Ureter (tissue), 1 donor: ENCODE measurements at places on chromosomes 4 and X.

DNA sequence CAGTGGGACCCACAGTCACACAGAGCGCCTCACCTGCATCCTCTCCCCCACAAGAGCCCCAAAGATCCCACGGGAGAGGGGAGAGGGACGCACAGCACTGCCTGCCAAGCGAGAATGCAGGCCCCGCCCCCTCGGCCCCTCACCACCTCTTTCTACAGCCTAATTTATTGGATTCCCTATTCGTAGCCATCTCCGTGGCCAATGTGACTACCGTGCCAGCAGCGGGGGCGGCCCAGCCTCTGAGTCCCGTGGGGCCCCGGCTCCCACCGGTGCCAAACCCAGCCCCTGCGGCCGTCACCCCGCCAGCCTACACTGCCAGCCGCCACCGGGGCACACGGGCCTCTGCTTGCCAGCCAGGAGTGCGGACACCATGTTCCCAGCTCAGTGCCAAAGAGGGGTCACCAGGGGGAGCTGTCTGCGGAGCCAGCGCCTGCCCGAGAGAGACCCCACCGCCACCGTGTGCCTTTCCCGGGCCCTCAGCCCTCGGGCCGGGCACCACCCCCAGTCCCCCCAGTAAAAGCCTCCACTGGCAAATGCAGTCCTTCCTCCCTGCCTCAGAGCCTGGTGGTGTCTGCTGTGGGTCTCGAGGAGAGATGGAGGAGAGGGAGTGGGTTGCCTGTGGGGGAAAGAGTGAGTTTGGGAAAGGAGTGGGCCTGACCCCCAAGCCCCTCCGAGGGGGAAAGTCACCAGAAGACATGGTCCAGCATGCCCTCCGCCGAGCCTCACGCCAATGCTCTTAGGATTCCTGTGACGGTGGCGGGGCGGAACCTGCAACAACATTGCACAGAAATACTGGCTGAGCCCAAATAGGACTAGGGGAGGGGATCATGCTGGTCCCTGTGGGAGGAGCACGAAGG lies 19.6 kb upstream of the PLXNB3 start:
- peak; percentile 52 for DNase-seq

GRCh38 chr4:45453258-45453853 lies 670.5 kb downstream of the GABRG1 start:
- no peak for DNase-seq

DNA sequence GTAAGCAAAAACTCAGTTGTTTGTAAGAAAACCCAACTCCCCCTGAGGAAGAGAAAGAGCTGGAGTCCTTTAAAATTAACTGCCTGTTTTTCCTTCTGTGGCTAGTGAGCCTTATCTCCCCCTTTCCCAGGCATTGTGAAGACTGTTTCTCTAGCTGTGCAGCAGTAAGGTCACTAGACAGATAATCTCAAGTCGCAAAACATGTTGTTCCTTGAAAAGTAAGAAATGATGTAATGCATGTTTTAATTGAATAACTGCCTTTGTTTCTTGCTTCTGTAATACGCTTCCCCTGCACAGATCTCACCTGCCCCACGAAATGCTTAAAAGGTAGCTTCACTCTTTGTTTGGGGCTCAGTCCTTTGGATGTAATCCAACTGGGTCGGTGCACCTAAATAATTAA lies 5.8 kb upstream of the GAGE12J start:
- no peak for DNase-seq

- DNase-seq: no peak
These were observed 850 bp upstream of the CXCL3 start for GRCh38 chr4:74039315-74039763.

DNA sequence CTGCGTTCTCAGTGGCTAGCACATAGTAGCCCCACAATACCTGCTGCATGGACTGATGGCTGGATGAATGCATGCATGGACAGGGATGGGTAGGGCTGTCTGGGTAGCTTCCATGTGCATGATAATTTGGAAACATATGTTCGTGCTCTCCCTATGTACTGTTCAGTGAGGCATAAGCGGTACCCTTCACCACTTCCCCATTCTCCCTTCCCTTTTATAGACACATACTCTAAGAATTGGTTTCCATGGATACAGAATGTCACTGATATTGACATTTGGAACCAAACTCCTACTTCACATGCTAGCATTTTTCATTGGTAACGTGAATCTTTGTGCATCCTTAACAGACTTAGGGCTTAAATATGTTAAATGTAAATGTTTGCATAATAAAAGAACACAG lies 20.4 kb downstream of the USP46 start:
- DNase-seq: no peak

DNA sequence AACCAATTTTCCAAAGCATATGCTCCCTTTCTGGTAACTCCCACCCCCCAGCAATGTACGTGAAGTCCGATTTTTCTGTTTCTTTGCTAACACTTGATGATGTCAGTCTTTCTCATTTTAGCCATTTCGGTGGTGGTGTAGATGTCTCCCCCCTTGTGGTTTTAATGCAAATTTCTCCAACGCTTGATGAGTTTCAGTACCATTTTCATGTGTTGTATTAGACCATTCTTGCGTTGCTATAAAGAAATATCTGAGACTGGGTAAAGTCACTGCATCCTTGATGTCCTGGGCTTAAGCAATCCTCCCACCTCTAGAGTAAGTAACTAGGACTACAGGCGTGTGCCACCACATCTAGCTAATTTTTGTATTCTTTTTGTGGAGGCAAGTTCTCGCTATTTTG lies 148.4 kb upstream of the VCX3A start:
- DNase-seq: no peak

GRCh38 chrX:65697211-65697641 lies 29.8 kb downstream of the MSN start:
- DNase-seq: no peak

- no peak for DNase-seq
These were observed 2.5 kb upstream of the USP27X start for GRCh38 chrX:49876750-49877149.

DNA sequence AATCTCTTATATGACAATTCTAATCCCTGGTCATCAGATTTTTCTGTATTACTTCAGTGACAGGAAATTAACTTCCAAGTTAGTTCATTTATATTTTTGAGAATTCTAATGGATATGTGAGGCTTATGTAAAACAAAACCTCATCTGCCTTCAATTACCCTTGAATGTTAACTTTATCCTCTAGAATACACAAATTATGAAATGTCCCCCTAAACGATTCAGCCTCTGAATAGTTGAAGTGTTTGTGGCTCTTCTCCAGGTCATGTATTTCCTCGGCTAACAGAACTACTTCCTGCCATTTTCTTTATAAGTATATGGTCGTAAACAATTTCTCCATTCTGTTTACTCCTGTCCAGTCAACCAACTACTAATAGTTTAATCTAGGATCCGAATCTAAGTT lies 401.3 kb downstream of the PCDH10 start:
- no peak for DNase-seq

GRCh38 chr4:161172396-161173026 lies 991.3 kb downstream of the FSTL5 start:
- DNase-seq: no peak

DNA sequence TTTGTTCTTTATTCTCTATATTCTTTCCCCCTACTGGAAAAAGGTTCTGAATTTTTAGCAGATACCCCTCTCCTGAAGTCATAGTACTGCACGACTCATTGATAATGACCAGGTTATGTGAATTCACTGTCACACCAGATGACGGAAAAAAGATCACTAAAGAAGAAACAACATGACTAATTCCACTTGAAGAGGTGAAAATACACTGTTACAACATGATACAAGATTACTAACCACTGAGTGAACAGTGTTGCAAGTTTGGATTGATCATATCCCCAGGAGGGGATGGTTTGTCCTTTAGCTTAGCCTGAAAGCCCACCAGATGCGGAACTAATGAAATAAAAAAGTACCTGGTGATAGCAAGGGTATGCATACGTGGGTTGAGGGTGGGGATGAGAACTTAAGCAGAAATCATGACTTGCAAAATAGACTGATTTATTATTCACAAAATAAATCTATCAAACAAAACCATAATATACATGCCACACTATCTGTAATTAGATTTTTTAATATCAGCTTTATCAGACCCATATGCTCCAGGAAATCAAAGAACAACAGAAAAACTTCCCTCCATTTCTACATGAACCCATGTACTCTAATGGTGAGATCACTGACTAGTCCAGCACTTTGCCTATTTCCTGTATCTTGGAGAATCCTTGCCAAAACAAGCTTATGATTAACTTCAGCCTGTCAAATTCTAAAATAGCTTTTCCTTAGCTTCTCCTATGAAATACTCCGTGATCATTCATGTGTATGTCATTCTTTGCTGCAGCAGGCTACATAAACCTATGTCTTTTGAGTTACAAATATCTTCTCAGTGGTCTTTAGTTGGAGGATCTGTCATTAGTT lies 257.4 kb upstream of the AGA start:
- no peak for DNase-seq

DNA sequence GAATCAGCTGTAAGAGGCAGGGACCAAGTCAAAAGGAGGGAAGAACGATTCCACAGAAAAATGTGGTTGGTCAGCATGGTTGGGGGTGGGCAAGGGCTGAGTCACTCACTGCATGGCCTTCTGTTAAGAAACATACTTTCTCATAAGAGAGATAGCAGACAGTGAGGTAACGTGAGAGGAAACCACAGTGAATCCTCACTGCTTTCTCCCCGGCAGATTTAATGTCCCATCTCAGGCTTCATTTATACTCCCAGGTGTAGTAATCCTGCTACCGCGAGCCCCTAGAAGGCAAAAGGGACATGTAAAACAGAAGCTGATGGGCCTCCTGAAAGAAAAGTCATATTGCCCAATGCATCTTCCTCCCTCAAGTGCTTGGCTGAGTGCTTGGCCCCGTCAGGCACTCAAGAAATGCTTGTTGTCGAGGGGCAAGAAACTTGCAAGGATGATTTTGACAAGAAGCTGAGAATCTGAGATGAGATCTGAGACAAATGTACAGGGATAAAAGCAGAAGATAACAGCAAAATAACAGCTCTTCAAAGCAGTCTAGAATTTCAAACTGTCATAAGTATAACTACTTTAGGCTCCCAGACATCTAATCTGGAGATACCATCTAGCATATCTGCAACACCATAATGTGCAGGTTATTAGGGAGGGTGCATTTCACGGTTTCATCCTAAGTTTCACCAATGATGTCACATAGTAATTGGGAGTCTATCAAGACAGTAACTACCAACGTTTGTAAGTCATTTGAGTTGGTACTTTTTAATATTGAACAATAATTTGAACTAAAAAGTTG lies 40.2 kb downstream of the SH3KBP1 start:
- DNase-seq: no peak

DNA sequence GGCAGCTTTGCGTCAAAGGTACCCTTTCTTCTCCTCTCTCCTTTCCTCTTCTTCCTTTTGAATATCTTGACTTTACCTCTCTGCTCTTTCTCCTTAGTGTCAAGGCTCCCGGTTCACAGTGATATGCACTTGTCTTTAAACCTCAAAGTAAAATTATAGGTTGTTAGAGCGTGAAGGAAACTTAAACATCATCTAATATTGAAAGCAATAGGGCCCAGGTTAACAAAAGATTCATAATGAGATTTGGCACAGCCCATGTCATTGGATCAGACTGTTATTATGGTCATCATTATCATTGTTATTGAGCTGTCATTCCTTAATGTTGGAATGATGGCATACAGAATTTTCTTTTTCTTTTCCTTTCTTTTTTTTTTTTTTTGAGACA lies 32.5 kb downstream of the FTHL17 start:
- DNase-seq: no peak

DNA sequence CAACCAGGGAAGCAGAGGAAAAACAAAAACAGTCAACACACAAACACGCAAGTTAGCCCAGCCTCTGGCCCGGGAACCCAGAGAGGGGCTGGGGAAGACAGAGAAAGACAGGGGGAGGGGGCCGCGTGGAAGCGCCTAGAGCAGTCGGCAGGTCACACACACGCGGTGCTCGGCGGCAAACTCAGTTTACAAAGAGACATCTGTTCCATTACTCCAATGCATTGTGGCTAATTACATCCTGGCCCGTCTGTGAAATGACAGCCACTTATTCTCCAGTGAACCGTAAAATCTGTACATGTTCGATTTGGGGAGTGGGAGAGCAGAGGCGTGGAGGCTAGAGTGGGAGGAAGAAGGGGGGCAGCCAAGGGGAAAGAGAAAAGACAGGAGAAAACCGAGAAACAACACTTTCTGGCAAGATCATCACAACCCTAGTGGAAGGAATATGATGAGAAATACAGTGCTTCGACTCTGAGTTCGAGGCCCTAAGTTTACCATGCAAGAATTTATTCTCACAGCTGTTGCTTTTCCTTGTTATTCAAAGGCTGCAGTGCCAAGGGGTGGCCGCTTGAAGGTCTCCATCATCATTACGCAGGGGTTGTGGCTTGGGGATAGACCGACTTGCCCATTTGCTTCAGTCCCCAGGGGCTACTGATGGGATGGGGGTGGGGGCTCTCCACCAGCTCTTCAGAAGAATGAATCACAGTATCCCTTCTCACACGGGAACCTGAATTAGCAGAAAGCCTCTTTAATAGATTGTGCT lies 167.7 kb downstream of the MGST2 start:
- DNase-seq: no peak

- no peak for DNase-seq
These were observed 158.4 kb upstream of the SLC7A11 start for GRCh38 chr4:138400543-138400942.

GRCh38 chr4:152394791-152395190 lies 141.1 kb downstream of the FBXW7 start:
- no peak for DNase-seq

GRCh38 chrX:16785247-16786138 lies 773 bp upstream of the TXLNG start:
- DNase-seq: no peak

DNA sequence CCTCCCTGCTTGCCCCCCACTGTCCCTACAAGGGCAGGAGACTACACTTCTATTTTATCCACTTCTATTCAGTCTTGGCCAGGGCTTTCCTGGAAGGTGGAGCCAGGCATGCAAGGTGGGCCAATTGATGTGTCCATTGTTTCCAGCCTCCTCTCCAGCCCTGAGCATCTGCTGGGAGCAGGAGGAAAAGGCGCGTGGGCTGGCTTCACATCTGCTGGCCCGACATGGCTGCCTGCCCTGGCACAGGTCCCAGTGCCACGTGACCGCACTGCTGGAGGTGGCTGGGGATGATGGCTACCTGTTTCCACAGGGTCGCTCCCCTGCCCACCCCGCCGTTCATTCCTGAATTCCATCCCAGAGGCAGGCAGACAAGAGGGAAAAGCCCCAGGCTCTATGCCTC lies 247.7 kb downstream of the AFAP1 start:
- DNase-seq: no peak

- DNase-seq: no peak
These were observed 167.3 kb downstream of the CAMK2D start for GRCh38 chr4:113594231-113594556.

- DNase-seq: no peak
These were observed 251.2 kb downstream of the CFAP299 start for GRCh38 chr4:80586716-80587115.
